ENCODE measurements at places on chromosomes 5 and 9.
A peak's percentile ranks its signal among the peaks of the same experiment; 100 is the strongest.

DNA sequence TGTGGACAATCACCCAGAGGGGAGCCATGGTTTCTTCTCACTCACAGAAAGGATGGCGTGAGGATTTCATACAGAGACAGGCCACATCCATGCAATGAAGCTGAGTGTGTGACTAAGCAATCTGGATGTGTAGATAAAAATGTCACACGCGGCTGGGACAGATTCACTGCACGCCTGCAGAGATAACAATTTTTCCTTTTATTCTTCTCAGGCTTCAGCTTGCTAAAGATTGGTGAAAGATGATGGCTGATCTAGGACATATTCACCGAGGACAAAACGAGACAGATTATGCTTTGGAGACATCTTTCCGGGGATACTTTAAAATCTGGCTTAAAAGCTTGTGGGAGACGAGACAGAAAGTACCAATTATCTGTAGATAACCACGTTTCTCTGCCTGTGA is 313.9 kb upstream of the TRPC7 start:
- ATAC-seq, result no peak

DNA sequence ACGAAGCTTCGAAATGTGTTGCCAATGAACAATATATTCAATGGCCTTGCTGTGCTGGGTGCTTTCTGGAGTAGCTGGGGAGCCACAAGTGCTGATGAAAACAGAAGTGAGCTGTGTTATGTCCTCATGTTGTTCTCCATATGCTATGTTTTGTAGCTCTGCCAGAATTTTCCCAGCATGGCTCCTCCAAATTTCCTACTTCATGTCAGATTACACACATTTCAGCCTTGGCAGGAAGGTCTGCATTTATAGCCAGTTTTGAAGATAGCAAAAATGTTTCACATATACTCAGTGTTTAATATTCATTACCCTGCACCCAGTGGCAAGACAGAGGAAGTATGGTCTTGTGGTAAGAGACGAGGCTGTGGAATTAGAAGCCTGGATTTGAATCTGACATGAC is 22.6 kb upstream of the NMUR2 start:
- no peak for ATAC-seq

DNA sequence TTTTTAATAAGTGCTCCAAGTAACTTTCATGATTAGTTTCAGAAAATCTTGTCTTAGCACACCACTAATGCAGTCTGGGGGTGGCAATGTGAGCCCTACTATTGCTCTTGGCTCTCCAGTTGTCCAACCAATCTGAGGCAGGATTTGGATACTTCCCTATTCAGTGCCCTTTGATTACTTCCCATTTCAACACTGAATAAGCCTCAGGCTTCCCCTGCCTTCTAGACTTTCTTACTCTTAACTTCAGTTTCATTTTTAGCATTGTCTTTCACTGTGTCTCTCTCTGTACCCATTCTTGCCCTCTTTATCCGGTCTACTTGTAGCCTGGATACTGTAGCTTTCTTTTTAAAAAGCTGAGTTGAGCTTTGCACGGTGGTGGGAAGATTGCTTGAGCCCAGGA is 186.1 kb downstream of the C9orf152 start:
- peak; percentile 98 for ATAC-seq

- ATAC-seq, result no peak
These were observed 466.1 kb downstream of the TLR4 start for GRCh38 chr9:118170032-118170955.

DNA sequence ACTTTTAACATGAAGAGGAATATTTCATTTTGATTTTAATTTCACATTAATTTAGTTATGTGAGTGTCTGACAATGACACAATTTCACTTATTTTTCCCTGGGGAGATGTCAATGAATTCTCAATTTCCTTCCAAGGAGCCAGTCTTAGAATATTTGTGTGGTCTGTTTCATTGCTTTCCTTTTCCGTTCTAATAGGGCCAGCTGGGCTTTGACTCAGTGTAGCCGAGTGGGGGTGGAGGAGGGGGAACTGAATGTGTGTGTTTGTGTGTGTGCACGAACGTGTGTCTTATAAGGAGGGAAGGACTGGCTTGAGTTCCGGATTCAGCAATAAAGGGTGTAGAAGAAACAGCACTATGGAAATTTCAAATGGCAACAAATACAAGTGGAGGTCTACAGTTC is 100.0 kb downstream of the BASP1 start:
- ATAC-seq, result peak; percentile 74

GRCh38 chr5:137501226-137501625 is 2.1 kb upstream of the SPOCK1 start:
- no peak for ATAC-seq

- ATAC-seq, result no peak
These were observed 35.8 kb upstream of the CMYA5 start for GRCh38 chr5:79653843-79654242.

GRCh38 chr9:71544464-71544863 is 223.8 kb downstream of the CEMIP2 start:
- ATAC-seq, result peak; percentile 56

DNA sequence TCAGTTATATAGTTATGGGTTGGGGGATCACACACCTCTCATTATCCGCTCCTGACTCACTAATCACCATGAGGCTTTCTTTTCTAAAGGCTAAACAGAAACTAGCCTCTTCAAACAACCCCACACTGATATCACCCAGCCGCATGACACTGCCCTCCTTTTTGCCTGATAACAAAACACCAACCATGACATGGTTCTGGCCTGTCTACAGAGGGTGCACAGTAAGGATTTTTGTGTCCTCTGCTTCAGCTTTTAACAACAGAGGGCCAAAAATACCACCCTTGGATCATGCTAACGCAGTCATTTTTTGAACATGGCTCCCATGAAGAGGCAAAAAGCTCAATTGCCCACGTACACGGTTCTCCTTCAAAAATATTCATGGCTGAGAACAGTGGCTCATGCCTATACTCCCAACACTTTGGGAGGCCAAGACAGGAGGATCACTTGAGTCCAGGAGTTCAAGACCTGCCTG is 4.0 kb downstream of the CMBL start:
- ATAC-seq, result no peak

DNA sequence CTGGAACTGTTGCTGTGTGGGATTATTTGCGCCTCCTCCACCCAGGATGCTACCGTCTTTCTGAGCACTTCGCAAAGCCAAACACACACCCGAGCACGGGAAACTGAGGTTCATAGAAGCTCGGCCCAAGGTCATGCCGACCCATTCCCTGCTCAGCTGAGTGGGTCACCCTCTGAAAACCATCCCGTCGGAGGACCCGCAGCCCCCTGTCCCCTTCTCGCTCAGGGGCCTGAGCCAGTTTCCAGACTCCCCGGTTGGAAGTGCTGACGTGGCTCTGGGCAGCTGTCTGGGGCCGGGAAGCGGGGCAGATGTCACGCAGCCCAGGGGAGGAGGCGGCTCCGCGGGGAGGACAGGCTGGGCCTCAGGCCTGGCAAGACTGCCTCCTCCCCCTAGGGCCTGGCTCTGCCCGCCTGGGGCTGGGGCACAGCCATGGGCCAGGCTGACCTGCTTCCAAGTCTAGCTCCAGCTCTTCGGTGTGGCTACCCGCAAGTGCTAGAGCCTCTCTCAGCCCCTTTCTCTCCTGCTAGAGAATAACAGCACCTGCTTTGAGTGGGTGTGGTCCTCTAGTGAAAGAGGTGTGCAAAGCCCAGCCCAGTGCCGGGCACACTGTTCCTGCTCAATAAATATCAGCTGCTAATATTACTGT is 9.9 kb upstream of the CXXC5 start:
- ATAC-seq, result peak; percentile 63

GRCh38 chr5:42491699-42492098 is 68.5 kb downstream of the GHR start:
- ATAC-seq, result no peak

GRCh38 chr9:106643211-106643930 is 219.6 kb upstream of the ZNF462 start:
- no peak for ATAC-seq

DNA sequence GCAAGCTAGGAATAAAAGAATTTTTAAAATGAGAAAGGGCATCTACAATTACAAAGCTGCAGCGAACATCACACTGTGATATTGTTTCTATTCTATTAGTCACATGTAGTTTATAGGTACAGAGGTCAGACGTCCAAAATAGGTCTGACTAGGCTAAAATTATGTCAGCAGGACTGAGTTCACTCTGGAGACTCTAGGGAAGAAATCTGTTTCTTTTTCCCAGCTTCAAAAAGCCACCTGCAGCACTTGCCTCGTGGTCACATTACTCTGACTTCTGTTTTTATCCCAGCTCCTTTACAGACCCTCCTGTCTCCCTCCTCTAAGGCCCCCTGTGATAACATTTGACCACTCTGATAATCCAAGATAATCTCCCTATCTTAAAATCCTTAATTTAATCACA is 5.1 kb upstream of the CKS2 start:
- no peak for ATAC-seq

- ATAC-seq, result peak; percentile 54
These were observed 204.8 kb downstream of the SPATA31A6 start for GRCh38 chr9:42388146-42388690.

DNA sequence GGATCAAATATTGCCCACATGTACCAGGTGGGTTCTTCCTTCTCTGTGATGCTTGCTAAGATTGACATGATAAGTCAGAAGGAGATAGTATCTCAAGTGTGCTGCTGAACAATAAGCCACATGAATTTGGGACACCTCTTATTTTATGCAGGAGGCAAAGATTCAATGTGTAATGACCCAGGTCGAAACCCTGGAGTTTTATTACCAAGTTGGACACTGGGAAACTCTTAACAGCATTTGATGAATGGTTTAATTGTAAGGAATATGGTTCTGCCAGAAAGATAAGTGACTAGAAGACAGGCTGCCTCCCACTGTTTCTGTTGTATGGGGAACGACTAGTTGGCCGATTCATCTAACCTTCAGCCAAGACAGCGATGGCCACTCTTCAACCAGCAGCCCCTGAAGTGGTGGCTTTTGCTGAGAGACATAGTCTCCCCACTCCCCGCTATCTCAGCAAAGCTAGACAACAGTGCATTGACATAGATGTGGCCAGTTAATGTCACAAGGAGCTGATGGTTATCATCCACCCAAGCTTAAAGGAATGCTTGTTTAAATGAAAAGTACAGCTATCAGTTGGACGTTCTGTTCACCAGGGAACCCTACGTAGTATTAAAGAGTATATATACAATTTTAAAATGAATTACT is 407.7 kb downstream of the KDM4C start:
- ATAC-seq, result no peak

DNA sequence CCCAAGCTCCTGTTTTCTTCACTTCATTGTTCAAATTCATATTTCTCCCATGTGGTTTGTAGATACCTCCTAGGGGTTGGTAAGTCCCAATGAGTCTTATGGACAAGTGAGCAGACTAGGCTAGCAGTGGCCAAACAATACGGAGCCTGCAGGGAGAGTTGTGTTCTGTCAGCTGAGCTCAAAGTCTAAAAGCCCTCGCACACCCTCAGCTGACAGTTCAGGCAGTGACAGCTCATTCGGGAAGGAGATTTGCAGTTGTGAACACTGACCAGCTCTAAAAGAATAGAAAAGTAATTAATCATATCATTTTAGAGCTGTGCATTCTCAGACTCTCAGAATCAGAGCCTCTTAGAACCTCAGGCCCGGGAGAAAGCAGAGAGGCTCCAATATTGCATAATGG is 95.1 kb downstream of the SH3TC2 start:
- no peak for ATAC-seq

- ATAC-seq, result no peak
These were observed 221.3 kb downstream of the TRIM36 start for GRCh38 chr5:114948363-114948762.

Measured in stimulated activated memory B cell treated with anti-CD40 and anti-IgM and Interleukin-4, amounts not matched to agents 10 μg/mL and 1 μg/mL and 100 μg/mL, for 72 hours (primary cell).